Cardiac muscle cell (in vitro differentiated cells and primary cell): ENCODE measurements at places on chromosomes 13 and 19. TPM values are rescaled to one million over a fixed set of nuclear protein-coding genes. Genes with fewer than 3 reads are reported as not detected.
A peak's percentile ranks its signal among the peaks of the same experiment; 100 is the strongest.

The ZNF723 gene
- polyA plus RNA-seq = not detected in 2 replicates

The KCTD12 gene
- polyA plus RNA-seq = 40.0 and 40.8 TPM in 2 replicates

The CABP5 gene
- not detected in 2 replicates for polyA plus RNA-seq

The ESD gene
- polyA plus RNA-seq = 167 and 248 TPM in 2 replicates

The ZNF547 gene
- polyA plus RNA-seq = 0.65 and 0.66 TPM in 2 replicates

The SRRM5 gene
- polyA plus RNA-seq = 0.50 TPM in 1 of 2 replicates, not detected in the other

The PBX4 gene
- polyA plus RNA-seq = 10.3 and 10.9 TPM in 2 replicates

The FLT1 gene
- polyA plus RNA-seq = 7.5 and 7.6 TPM in 2 replicates

The KL gene
- not detected in 2 replicates for polyA plus RNA-seq

The HS6ST3 gene
- polyA plus RNA-seq = 0.38 TPM in 1 of 2 replicates, not detected in the other

GRCh38 chr13:103067751-103068555, 1.7 kb upstream of the SLC10A2 start:
- DNase-seq = peak; percentile 34

DNA sequence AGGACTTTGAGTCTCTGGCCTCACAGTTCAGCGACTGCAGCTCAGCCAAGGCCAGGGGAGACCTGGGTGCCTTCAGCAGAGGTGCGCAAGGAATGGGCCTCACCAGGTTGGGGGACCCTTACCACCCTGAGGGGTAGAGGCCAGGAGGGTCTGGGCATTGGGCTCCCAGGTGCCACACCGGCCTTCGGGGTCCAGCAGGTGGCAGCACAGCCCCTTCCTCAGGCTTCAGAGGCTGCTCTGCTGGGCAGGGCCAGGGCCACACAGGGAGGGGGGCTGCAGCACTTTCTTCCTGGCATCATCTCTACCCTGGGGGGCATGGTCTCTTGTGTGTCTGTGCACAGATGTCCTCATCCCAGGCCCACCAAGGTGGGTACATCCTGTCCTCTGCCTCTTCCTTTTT, 12.9 kb downstream of the PIN1 start:
- DNase-seq = peak; percentile 35

- DNase-seq = no peak
Observed at GRCh38 chr13:87661471-87661870, 9.7 kb upstream of the SLITRK5 start.

GRCh38 chr19:10416380-10417257, 3.7 kb upstream of the PDE4A start:
- DNase-seq = peak; percentile 93

DNA sequence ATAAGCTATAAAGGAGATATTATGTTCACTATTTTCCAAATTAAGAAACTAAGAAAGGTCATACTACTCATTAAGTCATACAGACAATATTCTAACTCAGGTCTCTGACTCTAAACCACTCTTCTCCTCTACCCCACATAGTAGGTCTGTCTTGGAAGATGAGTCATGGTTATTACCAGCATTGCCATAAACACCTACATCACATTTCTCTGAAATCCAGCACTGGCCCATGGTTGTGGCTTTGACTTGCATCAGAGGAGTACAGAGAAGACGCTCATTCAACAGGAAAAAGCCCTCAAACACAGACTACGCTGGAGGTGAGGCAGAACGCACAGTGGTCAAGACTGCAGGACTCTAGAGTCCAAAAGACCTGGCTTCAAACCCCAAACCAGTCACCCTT, 476.8 kb downstream of the COG6 start:
- no peak for DNase-seq

DNA sequence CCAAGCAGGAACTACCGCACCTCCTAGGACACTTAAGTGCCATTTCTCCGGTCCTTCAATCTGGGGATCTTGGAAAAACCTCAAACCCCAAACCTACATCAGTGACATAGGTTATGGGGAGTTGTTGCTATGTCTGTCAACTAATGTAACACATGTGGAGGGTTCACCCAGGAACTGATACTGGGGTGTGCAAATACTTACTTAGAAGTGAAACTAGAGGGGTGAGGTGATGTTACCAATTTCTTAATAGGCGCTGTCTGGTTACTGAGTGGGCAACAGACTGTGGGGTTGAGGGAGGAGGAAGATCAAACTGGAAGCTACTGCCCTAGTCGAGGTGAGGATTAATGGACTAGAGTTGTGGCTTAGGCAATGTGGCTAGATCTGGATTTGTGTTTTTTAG, 1.9 kb downstream of the ZNF586 start:
- DNase-seq = no peak

DNA sequence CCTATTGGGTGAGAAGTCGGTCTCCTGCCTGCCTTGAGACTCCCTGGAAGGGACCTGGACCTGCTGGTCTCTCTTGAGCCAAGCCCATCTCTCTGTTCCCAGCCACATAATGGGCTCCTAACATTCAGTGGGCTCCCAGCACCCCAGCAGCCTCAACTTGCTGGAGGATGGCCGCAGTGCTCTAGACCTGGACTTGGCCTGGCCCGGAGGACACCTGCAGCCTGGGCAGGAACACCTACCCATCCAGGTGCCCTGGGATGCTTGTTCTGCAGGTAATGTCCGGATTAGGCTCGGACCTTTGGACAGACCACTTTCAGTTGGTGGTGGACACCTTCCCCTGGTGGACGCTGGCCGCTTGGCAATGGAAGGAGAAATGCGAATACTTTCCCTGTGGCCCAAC, 214.6 kb downstream of the URI1 start:
- DNase-seq = no peak

DNA sequence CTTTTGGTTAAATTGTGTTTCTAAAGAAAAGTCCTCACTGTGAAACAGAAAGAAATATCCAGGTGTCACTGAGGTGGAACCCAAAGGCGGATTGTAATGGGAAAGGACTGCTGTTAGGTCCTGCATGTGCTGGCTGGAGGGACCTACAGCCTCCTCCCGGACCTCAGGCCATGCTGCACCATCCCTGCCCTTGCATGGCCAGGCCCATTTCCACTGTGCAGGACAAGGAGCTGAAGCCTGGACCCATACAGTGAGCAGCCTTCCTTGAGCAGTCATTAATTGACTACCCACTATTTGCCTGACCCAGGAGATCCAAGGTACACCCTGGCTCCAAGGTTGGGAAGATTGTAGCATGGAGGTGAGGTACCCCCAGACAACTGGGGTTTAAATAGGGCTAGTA, 17.6 kb downstream of the VSTM2B start:
- no peak for DNase-seq

DNA sequence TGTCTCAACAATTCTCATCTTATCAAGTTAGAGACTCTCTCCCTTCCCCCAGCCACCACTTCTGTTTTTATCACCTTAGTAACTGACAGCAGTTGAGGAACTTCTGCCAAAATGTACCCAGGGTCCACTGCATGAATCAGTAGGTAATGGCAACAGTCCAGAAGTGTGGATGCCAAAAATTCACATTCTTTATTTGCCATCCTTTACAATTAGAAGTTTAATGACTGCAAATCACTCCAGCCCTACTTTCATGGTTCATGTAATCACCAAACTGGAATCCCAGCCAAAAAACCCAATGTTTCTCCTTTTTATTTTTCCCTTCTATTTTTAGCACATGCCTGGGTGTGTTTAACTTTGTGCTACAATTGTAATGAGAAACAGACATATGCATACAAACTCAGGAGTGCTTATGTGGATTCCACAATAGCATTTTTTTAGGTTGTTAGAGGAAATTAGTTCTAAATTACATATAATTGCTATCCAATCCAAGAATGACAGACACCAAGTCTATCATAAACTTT, 243.5 kb downstream of the RGCC start:
- peak; percentile 69 for DNase-seq

DNA sequence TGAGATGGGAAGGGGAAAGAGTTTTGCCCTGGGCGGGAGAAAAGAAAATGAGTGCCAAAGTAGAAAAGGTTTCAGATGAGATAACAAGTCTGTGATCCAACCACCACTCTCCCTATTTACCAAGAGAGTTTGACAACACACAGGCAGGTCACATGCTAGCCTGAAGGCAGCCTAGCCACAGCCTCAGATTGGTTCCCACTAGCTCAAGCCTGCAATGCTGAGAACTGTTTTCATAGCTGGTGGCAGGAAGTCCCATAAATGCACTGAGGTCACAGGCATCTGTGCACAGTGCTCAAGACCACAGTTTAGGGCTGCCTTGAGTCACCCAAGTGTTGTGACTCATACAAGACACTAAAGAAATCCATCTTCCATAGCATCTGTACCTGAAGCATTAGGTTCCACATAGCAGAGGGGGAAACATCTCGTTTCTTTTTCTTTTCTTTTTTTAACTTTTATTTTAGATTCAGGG, 18.5 kb upstream of the POP4 start:
- DNase-seq = no peak

DNA sequence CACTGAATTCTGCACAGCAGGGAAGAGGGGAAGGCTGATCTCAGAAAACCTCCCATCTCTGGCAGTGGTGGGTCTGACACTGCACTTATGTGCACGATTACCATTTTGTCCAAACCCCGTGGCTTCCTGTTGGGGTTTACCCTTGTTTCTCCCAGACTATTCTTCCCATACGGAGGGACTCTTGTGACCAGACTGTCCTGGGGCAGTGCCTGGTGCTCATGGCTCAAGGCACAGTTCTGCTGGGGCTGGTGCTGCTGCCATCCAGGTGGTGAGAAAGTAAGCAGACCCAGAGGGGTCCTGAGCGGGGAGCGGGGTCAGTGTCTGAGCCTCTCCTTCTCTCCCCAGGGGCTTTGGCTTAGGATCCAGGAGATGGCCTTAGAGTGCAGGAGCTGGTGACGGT, 5.1 kb upstream of the SIGLEC9 start:
- DNase-seq = no peak

GRCh38 chr13:77827332-77827731, 91.3 kb downstream of the EDNRB start:
- no peak for DNase-seq

- no peak for DNase-seq
Observed at GRCh38 chr19:19746286-19747213, 13.6 kb upstream of the ZNF14 start.

- DNase-seq = no peak
Observed at GRCh38 chr19:3363841-3364500, 2.4 kb upstream of the NFIC start.

GRCh38 chr19:12994701-12995595, at the start of gene NFIX:
Gene NFIX, plus strand, starts transcription at chr19:12995475. Its CDS starts 363 bp downstream, at chr19:12995838.
- peak; percentile 76 for DNase-seq

GRCh38 chr13:30371649-30372265, 50.5 kb upstream of the UBE2L5 start:
- no peak for DNase-seq

DNA sequence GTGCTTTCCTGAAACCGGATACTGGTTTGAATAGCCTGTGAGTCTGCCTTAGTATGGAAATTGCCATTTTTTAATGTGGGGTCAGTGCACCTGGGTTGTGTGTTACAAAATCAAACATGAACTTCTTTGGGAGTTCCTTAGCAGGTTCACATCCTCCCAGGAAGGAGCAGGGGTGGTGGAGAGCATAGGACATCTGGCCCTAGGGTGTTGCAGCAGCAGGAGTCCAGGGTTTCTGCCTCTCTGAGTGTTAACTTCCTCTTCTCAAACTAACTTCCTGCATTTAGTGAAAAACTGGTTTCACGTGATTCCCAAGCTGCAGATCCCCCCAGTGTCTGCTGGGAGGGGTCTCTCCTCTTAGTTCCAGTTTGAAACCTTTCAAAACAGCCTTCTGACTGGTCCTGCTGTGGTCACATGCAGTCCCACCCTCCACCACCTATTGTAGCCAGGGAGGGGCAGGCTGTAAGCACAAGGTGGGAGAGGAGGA, 7.2 kb downstream of the RNASEH2B start:
- no peak for DNase-seq

GRCh38 chr13:101673360-101674105, 221.1 kb downstream of the ITGBL1 start:
- no peak for DNase-seq

- no peak for DNase-seq
Observed at GRCh38 chr13:50549221-50549942, 294.1 kb downstream of the DLEU7 start.

- DNase-seq = no peak
Observed at GRCh38 chr13:39961036-39961435, 305.6 kb downstream of the COG6 start.

- peak; percentile 11 for DNase-seq
Observed at GRCh38 chr13:37446503-37446902, 152.1 kb downstream of the POSTN start.

GRCh38 chr19:40272261-40272660, 12.9 kb downstream of the AKT2 start:
- no peak for DNase-seq

DNA sequence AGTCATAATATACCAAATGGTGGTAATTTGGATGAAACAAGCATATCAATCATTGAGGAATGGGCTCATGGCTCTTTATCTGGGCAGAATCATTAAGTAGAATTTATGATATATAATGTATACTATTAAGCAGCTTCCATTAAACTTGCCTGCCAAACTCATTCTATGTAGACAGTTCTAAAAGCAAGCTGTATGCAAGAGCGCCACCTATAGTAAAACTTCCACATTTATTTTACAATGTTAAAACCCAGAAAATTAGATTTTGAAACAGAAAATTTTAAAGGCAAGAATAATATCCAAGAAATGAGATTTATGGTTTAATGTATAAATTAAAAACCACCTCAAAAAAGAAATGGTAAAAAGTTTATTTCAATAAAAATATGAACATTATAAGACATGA, 161.5 kb downstream of the MZT1 start:
- DNase-seq = peak; percentile 68

DNA sequence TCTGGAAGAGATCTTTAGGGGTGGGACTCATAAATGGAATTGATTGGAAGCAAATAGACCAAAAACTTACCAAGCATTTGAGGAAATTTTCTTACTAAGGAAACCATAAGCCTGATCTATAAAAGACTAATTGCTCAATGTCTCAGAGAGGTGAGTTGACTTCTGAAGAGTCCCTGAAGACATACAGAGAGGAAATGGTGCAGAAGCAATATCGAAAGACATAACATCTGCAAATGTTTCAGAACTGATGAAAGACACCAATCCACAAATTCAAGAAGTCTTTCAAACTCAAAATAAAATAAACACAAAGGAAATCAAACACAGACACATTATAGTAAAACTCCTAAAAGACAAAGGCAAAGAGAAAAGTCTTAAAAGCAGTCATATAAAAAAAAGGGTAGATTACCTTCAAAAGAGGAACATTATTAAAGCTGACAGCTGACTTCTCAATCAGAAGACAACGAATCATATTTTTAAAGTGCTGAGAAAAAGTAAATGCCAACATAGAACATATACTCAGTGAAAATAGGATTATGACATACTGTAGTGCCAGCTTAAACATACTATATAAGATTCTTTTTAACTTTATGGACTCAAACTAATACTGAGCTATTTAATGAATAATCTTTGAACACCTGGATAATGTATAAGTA, 45.4 kb upstream of the CALM3 start:
- DNase-seq = no peak

DNA sequence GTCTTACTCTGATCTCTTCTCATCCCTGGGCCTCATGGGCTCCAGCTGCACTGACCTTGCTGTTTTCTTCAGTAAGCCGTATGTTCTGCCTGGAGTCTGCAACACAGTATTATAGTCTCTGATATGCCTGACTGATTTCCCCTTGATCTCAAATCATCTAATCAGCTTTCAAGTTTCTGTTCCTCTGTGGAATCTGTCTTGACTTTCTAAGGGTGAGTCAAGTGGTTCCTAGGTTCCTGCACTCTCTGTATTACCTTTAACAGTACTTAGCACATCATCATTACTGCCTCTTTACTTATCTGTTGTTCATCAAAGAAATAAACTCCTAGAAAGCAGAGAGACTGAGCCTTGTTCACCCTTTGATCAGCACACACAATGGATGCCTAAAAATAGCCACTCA, 350.7 kb downstream of the LMO7 start:
- no peak for DNase-seq

- DNase-seq = peak; percentile 65
Observed at GRCh38 chr13:33340631-33341030, 55.1 kb upstream of the STARD13 start.
